ENCODE measurements at places on chromosomes 7 and 10.

DNA sequence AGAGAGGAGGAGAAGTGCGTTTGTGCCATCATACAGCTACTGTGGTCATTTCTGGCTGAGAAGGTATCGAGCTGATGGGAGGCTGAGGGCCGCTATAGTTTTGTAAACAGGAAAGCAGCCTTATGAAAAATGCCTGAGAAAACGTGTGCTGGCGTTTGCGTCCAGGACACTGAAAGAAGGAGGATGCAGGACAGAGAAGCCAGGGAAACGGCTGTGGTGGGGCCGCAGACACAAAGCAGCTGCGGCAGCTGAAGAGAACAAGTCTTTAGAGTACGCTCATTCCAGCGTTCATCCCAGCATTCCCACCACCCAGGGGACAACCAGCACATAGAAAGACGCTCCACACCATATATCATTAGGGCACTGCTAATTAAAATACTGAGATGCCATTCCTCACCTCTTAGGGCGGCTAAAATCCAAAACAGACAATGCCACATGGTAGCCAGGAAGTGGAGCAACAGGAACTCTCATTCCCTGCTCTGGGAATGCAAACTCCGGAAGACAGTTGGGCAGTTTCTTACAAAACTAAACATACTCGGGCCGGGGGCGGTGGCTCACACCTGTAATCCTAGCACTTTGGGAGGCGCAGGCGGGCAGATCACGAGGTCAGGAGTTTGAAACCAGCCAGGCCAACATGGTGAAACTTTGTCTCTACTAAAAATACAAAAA is 18.4 kb downstream of the GNA12 start:
- DNase-seq, result no peak

GRCh38 chr7:43431020-43431595 is 151.8 kb upstream of the STK17A start:
- no peak for DNase-seq

DNA sequence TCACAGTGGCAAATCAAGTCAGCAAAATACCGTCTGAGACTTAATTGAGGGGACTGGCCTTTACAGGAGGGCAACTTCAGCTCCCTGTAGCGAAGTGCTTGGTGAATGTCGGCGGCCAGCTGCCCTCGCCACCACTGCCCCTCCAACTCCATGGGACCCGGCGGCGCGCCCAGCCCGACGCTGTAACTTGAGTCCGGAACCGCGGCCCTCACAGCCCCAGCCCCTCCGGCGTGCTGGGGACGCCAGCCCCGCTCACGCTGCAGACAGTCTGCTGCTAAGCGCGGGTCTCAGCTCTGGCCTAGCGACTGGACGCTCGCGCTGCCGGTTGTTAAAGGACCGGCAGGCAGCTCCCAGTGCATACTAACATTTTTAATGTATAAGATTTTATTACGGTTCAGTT is 113.4 kb upstream of the NUPR2 start:
- DNase-seq, result no peak

DNA sequence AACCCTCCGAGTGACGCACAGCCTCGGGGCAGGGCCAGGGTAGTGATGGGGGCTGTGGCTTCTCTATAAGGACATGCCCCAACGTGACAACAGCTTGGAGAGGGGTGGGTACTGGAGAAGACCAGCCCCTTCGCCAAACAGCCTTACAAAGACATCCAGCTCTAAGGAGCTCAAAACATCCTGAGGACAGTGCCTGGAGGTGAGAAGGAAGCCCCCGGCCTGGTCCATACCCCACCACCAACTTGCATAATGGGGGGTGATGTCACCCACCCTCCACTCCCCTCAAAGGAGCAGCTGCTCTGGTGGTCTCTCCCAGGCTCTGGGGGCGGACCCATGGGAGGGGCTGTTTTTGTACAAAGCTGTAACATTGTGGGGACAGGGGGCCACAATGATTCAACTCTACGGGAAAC is 15.1 kb downstream of the PRSS2 start:
- no peak for DNase-seq

DNA sequence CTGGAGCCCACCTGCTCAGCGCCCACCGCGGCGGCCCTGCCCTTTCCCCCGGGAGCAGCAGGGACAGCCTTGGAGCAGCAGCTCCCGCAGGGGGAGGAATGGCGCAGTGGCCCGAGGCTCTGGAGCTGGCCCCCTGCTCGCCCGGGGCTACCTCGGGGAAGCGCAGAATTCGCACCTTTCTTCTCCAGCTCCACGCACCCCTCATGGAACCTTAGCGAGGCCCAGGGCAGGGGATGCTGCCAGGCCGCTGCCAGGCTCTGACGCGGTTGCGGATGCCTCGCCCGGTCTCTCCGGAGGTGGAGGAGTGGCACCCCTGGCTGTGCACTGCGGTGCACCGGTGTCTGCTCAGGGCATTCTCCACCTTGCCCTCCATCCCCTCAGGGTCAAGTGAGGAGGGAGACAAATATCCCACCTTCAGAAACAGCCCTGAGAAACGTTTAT is 84.9 kb upstream of the MKI67 start:
- DNase-seq, result no peak

DNA sequence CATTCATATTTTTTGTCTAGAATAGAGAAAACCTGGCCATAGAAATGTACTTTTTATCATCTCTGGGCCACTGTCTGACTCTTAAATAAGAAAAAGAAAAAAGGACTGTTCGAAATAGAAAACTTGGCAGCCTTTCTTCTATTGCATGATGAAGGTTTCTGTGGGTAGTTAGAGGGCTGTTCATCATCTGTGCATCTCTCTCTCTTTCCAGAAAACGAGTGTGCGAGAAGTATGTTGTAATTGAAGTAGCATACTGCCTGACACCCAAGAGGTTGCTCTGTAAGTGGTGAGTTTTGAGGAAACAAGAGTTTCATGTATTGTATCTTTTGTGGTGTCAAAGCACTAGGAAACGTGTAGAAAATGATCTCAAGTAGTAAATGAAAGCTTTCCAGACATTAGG is 343.2 kb upstream of the TMEM229A start:
- DNase-seq, result no peak

GRCh38 chr10:87660484-87661133 is 931 bp downstream of the PAPSS2 start:
- peak; percentile 12 for DNase-seq

DNA sequence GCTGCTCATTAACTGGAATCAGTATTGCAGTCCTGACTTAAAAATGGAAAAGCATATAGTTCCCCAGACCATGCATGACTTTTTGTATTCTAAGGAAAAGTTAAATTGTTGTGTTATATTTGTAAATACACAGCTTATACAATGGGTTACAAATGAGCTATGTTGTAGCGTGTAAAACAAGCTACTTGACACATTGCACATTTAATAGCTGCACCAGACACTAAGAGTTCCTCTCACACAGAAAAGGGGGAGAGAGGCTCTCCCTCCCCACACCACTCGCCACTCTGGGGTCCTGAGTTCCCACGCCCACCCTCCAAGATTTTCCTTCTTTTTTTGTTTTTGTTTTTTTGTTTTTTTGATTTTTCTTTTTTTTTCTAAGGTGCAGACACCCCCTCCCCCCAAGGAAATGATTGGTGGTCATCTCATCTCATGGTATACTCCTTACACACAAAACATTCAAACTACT is 6.3 kb downstream of the KLF6 start:
- no peak for DNase-seq

DNA sequence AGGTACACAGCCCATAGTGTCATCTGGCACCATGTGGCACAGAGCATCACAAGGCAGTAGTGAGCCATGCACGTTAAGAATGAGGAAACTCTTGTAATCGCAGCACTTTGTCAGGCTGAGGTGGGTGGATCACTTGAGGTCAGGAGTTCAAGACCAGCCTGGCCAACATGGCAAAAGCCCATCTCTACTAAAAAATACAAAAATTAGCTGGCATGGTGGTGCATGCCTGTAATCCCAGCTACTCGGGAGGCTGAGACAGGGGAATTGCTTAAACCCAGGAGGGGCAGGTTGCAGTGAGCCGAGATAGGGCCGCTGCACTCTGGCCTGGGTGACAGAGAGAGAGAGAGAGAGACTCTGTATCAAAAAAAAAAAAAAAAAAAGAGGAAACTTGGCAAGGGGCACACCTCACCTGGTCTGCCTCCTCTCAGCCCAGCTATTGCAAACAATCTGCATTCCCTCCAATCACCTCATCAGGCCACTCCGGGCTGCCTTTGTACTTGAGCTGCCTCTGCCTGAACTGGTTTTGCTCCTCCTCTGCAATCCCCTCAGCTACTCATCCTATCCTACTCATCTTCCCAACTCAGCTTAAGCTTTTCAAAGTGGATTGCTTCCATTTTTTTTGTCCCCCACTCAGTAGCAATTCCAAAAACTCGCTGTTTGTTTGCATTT is 46.0 kb upstream of the OPTN start:
- DNase-seq, result no peak

DNA sequence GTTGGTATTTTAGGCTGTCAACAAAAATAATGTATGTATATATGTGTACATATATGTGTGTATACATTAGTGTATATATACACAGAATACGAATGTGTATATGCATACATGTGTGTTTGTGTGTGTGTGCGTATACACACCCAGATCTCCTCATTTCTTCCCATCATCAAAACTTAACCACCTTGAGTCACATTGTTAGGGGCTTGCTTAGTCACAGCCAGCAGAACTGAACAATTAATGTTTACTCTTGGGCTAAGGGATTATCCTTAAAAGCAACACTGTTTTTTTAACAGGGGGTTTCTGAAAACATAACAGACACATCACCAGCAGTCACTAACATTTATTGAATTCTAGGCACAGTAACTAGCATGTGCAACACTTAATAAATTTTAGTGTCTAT is 83.0 kb upstream of the ASAH2 start:
- no peak for DNase-seq

DNA sequence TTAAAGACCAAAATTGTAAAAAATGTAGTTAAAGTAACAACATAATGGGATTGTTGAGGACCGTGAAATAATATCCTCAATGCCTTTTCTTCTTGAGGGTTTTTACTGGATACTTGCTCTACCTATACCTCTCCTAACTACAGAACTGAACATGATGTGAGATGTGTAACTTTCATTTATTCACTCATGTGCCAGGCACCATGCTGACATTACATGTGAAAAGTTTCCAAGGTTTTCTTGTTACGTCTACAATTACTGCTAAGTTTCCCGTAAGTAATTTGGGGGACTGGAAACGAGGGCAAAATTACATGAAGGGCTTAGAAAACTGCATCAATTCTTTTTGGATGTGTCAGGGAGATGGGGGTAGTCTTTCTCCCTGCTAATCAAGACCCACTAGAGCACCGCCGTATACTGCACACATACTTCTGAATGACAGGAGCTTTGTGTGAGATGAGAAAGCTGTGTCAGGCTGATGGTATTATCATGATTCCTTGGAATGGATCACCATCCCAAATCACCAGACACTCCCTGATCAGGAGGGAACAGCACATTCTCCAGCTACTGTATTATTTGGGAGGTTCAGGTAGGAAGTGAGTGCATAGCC is 41.8 kb downstream of the PTPRZ1 start:
- no peak for DNase-seq

DNA sequence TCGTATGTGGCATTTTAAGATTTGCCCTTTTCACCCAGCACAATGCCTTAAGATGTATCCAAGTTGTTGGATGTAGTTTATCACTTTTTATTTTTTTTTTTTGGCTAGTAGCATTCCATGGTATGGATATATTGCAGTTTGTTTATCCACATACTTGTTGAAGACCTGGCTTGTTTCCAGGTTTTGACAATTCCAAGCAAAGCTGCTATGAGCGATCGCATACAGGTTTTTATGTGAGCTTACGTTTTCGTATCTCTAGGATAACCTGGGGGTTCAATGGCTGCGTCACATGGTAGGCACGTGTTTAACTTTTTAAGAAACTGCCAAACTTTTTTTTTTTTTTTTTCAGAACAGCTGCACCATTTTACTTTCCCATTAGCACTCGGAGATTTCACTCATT is 32.2 kb downstream of the BAIAP2L1 start:
- no peak for DNase-seq

DNA sequence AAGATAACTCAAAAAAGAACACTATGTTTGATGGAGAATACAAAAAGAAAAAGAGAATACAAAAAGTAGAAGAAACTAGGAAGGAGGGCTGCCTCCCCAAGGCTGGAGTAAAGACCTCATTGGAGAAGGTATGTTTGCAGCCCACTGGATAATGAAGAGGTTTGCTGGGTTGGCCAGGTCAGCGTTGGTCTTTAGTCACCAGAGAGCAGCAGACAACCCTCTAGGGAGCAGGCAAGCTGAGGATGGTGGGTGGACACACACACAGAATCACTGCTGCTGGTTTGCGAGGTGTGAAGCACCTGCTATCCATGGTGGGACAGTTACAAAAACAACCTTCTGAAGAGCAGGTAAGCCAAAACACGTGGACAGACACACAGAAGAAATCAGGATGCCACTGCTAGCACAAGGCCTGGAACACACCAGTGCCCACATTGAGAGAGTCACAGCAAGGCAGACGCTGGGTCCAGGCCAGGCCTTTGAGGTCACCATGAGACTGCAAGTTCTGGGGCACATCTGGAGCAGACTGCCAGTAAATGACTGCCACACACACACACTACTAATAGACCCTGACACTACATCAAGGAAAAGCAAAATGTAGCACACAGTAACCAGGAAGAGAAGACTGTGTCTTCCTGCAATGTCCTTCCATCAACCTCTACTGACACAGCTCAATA is 43.0 kb downstream of the MTERF1 start:
- no peak for DNase-seq

DNA sequence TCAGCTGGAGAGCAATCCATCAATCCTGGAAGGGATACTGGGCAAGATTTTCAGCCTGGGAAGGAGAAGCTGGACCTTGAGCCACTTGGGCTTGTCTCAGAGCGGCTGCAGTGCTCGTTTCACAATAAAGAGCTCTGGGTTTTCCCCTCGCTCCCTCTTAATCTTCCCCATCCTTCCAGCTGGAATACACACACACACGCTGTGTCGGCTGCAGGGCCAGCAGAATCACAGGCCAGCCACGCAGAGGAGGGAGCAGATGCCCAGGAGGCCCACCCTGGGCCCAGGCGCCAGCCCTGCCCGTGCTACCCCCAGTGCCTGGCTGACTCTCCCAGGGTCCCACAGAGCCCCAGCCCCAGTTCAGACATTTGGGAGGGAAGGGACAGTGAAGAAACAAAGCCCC is 255.1 kb downstream of the TNS3 start:
- no peak for DNase-seq

DNA sequence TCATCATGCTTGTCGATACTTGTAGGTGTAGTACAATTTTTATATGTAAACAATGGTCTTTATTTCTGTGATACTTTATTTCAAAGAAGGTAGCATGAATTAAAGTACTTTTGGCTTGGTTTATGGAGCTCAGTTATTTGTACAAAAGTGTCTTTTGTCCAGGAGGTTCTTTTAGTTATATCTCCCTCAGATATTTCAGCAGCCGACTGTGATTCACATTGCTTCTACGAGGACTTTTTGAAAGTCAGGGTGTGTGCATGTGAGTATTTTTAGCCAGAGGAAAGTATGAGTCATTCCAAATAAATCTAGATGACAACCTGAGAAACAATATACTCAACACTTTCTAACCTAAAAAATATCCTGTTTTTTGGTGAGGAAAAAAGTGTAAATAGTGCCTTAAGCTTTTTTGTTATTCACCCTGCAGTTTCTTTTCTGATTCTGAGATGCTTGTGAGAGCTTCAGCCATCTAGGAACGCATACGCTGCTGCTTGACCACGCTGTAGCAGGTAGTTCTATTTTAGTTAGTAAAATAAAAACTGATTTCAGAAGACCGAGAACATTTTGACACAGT is 595 bp upstream of the SUN1 start:
- no peak for DNase-seq

- no peak for DNase-seq
These were observed 77.5 kb downstream of the SEPTIN7 start for GRCh38 chr7:35878351-35878750.

GRCh38 chr10:70981171-70981836 is 92.9 kb upstream of the PCBD1 start:
- no peak for DNase-seq

- DNase-seq, result no peak
These were observed 42.7 kb downstream of the VWDE start for GRCh38 chr7:12360948-12361347.

All from CMK (cell line).